ENCODE measurements at places on chromosomes 16 and 17.
A peak's percentile ranks its signal among the peaks of the same experiment; 100 is the strongest.

GRCh38 chr16:49740256-49740655 is 115.7 kb downstream of the ZNF423 start:
- DNase-seq = no peak

GRCh38 chr17:47376247-47376646 is 52.5 kb downstream of the EFCAB13 start:
- DNase-seq = no peak

GRCh38 chr16:68960910-68961309 is 117.6 kb downstream of the TANGO6 start:
- no peak for DNase-seq

- DNase-seq = peak; percentile 37
Observed at GRCh38 chr17:43368740-43369506, 29.9 kb upstream of the ARL4D start.

GRCh38 chr16:76614269-76614668 is 337.1 kb downstream of the CNTNAP4 start:
- DNase-seq = no peak

Measured in omental fat pad (tissue), 4 donors.